ENCODE measurements at places on chromosomes 2 and 18.

GRCh38 chr2:6978991-6979390, 61.8 kb downstream of the RNF144A start:
- H3K4me1 ChIP-seq: no peaks in the 10 kb centered on the region
- H3K27ac ChIP-seq: no peak overlapping the region
- peaks cover 3% of the 10 kb centered on the region for H3K36me3 ChIP-seq
- no peak overlapping the region for H3K4me3 ChIP-seq

DNA sequence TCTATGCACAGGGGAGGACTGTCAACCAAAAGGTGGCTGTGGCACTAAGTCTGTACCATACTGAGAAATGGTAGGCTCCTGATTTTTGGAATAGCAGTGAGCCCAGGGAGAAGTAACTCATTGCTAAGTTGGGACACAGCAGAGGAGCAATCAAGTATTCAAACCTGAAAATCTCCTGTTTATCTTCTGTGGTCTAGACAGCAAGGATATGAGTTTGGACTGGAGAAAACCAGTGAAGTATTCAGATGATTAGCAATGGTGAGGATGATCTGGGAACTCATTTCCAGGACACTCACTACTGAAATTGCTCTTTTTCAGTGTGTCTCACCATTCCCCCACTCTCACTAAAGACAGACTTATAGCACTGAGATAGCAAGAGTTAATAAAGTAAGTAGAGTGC, 112.0 kb downstream of the GULP1 start:
- no peaks in the 10 kb centered on the region for H3K27me3 ChIP-seq
- H3K36me3 ChIP-seq: no peaks in the 10 kb centered on the region
- DNase-seq: no peak
- no peak overlapping the region for H3K27ac ChIP-seq
- H3K4me3 ChIP-seq: no peak overlapping the region
- no peaks in the 10 kb centered on the region for H3K4me1 ChIP-seq

DNA sequence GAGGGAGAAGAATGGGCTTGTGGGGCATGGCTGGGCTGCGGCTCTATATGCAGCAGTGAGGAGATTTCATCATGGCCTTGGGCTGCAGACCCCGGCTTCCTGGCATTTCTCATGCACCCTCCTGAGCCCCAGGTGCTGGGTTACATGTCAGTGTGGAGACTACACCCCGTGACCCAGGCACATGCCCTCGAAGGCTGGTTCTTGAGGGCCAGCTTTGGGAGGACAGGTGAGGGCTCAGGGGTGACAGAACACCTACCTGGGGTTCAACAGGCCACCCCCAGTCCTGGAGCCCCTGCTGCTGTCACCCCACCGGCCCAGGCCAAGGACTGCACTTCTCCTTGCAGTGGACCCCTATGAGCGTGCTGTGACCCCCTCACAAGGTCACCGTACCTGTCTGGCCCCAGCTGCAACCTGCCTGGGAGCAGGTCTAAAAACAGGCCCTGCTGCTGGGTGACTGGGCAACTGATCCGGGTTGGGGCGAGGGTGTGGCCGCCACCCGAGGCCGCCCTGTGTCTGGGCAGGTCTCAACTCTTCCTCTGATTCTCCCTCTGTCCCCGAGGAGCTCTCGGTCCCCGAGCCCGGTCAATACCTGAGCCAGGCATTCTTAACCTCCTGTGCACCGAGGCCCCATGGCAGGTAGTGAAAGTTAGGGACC, 94.8 kb upstream of the OTOS start:
- DNase-seq: no peak
- H3K27me3 ChIP-seq: no peaks in the 10 kb centered on the region
- H3K4me1 ChIP-seq: no peaks in the 10 kb centered on the region
- H3K4me3 ChIP-seq: no peak overlapping the region
- no peak overlapping the region for H3K27ac ChIP-seq

GRCh38 chr2:191020742-191021381, 6.9 kb upstream of the STAT1 start:
- no peaks in the 10 kb centered on the region for H3K36me3 ChIP-seq
- H3K27me3 ChIP-seq: no peaks in the 10 kb centered on the region
- peak overlapping the region; percentile 78 for H3K4me3 ChIP-seq
- peaks cover 44% of the 10 kb centered on the region for H3K4me1 ChIP-seq
- DNase-seq: no peak
- H3K27ac ChIP-seq: peak overlapping the region; percentile 82

- H3K4me3 ChIP-seq: no peak overlapping the region
- no peaks in the 10 kb centered on the region for H3K27me3 ChIP-seq
- H3K4me1 ChIP-seq: peaks cover 9% of the 10 kb centered on the region
- no peak overlapping the region for H3K27ac ChIP-seq
- no peak for DNase-seq
These were observed 11.6 kb downstream of the PTPN4 start for GRCh38 chr2:119771331-119771730.

DNA sequence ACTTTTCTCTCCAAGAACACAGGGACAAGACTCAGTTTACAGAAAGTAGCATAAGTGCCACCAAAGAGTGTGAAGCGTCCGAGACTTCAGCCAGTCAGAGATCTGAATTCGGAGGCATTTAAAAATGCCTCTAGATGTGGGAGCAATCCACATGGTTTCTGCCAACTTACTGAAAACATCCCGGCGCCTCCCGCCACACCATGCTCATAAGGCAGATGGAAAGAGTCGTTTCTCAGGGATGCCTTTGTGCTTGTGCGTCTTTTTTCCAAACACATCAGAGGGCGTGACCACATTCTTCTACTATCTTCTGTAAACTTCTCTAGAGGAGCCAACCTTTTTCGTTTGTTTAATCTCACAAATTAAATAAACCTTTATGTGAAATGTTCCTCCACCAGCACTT, 88.7 kb downstream of the NRP2 start:
- no peaks in the 10 kb centered on the region for H3K36me3 ChIP-seq
- H3K27ac ChIP-seq: no peak overlapping the region
- H3K4me1 ChIP-seq: no peaks in the 10 kb centered on the region

GRCh38 chr2:15293262-15293937, 267.7 kb downstream of the NBAS start:
- H3K4me3 ChIP-seq: no peak overlapping the region
- no peaks in the 10 kb centered on the region for H3K36me3 ChIP-seq
- H3K27me3 ChIP-seq: no peaks in the 10 kb centered on the region
- H3K4me1 ChIP-seq: no peaks in the 10 kb centered on the region

DNA sequence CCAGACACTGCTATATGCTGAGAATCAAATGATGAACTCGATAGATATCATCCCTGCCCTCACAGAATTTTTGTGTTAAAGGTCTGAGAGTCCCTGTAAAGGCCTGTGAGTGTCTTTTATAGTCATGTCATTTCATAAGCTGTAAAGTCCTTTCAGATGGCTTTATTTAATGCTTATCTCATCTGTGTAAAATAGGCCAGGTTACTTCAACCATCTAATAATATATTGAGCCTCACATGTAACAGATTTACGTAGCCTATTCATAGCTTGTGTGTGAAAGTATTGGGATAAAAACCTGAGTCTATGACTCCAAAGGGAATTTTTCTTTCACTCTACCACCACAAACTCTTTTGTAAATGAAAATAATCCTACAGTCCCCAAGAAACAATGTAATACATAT, 672.0 kb upstream of the SYT4 start:
- no peak overlapping the region for H3K4me3 ChIP-seq
- H3K4me1 ChIP-seq: no peaks in the 10 kb centered on the region
- no peaks in the 10 kb centered on the region for H3K27me3 ChIP-seq
- H3K36me3 ChIP-seq: no peaks in the 10 kb centered on the region

- no peak overlapping the region for H3K27ac ChIP-seq
- H3K4me3 ChIP-seq: no peak overlapping the region
- no peaks in the 10 kb centered on the region for H3K27me3 ChIP-seq
- no peaks in the 10 kb centered on the region for H3K36me3 ChIP-seq
These were observed 67.4 kb downstream of the SLC9A2 start for GRCh38 chr2:102686479-102687439.
